Stimulated activated CD4-positive, alpha-beta T cell treated with anti-CD3 and anti-CD28 coated beads, Interleukin-1b, Interleukin-23, amount 100 ng/mL, for 48 hours (primary cell): ENCODE measurements at places on chromosomes 2 and 18.

- peak; percentile 75 for DNase-seq
Observed at GRCh38 chr2:85405201-85406059, 4.7 kb downstream of the CAPG start.

DNA sequence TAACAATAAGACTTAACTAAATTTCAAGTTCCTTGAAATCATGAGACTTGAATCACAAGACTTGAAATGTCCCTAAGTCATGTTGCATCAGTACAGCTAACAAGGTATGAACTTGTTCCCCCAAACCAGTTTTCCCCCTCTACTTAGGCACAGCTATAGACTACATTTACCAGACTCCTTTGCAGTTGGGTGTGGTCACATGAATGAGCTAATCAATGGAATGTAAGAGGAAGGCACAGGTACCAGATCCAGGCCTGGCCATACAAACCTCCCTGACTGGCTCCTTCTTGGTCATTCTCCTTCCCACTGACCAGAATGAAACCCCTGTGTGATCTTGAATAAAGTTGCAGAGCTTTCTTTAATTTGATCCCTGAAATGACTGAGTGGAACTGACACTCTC is 77.8 kb downstream of the DNER start:
- DNase-seq = no peak

DNA sequence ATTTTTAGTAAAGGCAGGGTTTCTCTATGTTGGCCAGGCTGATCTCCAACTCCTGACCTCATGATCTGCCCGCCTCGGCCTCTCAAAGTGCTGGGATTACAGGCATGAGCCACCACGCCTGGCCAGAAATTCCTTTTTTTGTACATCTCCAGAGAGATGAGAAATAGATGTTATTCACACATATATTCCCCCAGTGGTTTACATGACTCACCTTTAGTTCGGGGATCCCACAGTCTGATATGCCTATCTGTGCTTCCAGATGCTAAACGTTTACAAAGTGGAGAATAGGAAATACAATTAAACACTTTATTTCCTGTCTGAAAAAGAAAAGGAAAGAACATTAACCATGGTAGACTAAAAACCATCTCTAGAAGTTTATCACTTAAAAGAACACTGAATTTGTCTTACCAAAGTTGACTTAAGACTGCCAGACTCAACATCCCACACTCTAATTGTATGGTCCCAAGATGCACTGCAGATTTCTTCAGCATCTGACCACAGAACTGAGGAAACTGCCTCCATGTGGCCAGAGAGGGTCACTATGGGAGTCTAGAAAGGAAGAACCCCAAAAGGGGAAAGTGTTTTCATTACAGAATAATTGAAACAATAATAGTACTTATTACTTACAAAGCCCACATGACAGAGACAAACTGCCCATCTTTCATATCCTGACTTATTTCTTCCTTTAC is 12.6 kb upstream of the ICA1L start:
- no peak for DNase-seq

GRCh38 chr2:217301142-217301925 is 441.5 kb upstream of the TNP1 start:
- no peak for DNase-seq

GRCh38 chr2:118936306-118936705 is 5.7 kb upstream of the MARCO start:
- DNase-seq = no peak

DNA sequence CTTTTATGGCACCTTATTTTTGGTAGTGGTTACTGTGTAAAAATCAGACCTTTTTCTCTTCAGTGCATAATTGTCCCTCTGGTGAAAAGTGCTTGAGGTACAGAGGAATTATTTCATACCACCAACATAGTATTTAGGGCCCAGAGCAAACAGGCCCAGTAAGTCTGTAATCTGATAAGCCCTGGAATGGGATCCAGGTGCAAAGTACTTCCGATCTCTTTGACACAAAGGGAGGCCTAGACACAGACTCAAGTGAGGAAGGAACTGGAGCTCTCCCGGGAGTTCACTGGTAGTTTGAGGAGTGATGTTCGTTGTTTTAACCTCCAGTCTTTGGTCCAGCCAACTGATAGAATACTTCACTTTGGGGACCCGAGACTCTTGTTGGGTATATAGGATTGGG is 57.4 kb downstream of the RAB31 start:
- no peak for DNase-seq

- DNase-seq = no peak
Observed at GRCh38 chr18:25597476-25597875, 245.5 kb upstream of the ZNF521 start.

GRCh38 chr2:112757265-112757664 is 7.1 kb downstream of the CKAP2L start:
- no peak for DNase-seq

- DNase-seq = no peak
Observed at GRCh38 chr2:170846314-170846713, 29.6 kb downstream of the GAD1 start.

- DNase-seq = no peak
Observed at GRCh38 chr2:6945087-6945813, 28.0 kb downstream of the RNF144A start.

GRCh38 chr2:205321231-205321630 is 361.1 kb upstream of the NRP2 start:
- DNase-seq = no peak

DNA sequence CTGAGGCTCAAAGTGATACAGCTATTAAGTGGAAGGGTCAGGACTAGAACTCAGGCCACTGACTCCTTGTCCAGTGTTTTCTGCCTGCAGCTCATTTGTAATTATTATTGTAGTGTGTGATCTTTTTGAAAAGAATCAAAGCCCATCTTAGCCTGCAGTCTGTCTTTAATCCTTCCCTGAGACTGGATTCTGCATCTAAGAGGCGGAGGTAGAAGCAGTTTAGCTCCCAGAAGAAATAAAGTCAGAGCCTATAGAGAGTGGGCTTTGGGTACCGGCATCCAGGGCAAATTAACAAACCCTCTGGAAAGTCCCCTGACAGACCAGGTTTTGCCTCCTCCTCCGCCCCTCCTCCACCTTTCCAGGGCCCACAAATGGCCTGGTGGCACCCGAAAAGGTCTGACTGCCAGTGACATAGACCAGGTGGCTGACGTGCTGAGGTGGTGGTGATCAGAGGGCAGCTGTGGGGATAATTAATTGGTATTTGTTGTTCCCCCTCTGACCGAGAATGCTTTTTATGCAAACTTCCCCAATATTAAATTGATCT is 2.2 kb upstream of the RAX start:
- DNase-seq = no peak

GRCh38 chr2:236168110-236169080 is at the start of gene GBX2:
GBX2 (minus strand) TSS chr2:236168386; CDS start chr2:236167971, 415 bp downstream.
- peak; percentile 16 for DNase-seq

DNA sequence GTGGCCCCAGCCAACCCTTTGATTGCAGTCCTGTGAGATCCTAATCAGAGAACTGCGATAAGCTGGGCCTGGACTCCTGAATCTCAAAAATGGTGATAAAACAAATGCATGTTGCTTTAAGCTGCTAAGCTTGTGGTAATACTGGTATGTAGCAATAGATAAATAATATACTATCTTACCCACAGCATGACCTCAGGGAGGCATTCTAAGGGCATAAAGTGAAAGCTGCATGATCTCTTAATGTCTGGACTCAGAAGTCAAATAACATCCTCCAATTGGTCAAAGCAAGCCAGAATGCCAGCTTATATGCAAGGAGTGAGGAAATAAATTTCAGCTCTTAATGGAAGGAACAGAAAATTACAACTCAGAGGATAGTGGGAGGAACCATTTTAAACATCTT is 246.1 kb downstream of the FSIP2 start:
- DNase-seq = no peak

- no peak for DNase-seq
Observed at GRCh38 chr2:73821669-73822068, 7.1 kb upstream of the STAMBP start.

DNA sequence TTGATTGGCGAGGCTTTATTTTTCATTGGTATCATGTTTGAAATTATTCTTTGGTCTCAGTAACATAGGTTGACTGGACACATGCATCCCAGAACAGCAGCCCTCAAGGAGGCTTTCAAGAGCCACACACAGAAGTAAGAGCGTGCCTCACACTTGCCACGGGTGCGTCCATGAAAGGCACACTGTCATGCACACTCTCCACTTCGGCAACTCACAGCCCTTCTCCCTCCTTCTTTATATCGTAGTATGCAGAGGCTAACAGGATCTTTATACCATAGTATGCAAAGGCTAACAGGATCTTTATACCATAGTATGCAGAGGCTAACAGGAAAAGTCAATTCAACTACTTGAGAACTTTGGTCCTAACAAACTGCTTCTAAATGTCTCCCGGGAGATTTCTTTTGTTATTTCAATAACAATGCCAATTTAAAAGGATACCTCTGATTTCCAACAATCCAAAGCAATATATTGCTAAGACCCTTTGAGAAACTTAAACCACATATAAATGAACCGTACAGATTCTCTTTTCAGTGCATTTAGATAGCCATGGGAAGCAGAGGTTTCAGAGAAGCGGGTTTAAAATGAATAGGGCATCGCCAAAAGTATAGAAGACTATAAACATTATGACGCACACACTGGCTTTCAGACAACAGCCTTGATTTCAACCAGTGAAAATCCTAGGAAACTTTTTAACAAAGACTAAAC is 26.5 kb upstream of the ZNF516 start:
- DNase-seq = no peak

GRCh38 chr2:43486603-43487002 is 109.2 kb downstream of the THADA start:
- DNase-seq = no peak
